ENCODE measurements at places on chromosomes 2 and 18.

DNA sequence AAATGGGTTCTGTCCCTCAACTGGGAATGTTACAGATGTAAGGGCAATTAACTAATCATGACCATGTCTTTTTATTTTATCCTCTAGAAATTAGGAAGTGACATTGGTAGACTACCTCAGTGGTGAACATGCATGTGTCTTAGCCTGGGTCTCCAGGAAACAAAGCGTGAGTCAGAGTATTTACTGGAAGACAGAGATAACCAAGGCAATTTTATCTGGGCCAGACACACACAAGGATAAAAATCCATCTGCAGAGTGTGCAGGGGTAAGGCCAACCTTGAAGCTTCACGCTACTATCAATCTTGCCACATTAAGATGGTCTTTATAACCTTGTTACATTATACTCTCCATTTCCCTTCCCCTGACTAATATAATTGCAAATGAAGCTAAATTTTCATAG is 487.5 kb downstream of the SUCLG1 start:
- DNase-seq = no peak

- no peak for DNase-seq
Measured at GRCh38 chr2:174704061-174704460, 60.2 kb downstream of the CHRNA1 start.

DNA sequence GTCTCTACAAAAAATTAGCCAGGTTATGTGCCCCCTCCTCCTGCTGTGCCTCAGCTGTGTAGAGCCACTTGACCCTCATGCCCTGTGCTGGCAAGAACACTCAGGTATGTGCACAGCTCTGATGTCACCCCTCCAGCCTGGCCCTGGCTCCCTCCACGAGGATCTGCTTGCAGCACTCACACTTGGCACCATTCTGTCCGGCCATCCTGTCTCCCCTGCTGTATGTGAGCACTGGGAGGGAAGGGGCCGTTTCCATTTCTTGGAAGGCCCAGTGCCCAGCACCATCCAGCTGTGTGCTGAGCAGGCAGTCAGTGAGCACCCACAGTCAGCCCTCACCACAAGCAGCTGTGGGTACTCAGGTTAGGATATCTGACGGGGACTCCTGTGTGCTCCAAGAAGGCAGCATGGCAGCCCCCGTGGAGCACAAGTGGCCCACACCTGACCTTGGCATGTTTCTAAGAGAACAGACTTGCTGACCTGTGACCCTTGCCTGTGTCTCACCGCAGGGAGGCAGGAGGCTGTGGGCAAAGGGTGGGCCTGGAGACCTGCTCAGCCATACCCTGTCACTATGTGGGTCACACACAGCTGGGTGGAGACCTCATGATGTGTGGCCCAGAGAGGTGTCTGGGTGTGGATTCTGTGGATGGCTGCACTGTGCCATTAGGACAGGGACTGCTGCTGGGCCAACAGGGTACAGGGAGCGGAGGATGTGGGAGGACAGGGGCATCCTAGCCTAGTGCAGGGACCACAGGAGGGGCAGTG is 31.5 kb downstream of the USP34 start:
- no peak for DNase-seq

- DNase-seq = no peak
Measured at GRCh38 chr18:63773551-63773950, 1.7 kb upstream of the SERPINB7 start.

GRCh38 chr18:48113691-48114090 is 183.2 kb upstream of the SMAD2 start:
- no peak for DNase-seq

- DNase-seq = no peak
Measured at GRCh38 chr2:7572450-7572849, 655.2 kb downstream of the RNF144A start.

- DNase-seq = peak; percentile 35
Measured at GRCh38 chr2:150889141-150889540, 372.5 kb downstream of the RBM43 start.

GRCh38 chr2:147636238-147636882 is 208.5 kb upstream of the ACVR2A start:
- DNase-seq = peak; percentile 19

GRCh38 chr2:26299471-26300101 is 46.4 kb upstream of the SELENOI start:
- DNase-seq = peak; percentile 35

DNA sequence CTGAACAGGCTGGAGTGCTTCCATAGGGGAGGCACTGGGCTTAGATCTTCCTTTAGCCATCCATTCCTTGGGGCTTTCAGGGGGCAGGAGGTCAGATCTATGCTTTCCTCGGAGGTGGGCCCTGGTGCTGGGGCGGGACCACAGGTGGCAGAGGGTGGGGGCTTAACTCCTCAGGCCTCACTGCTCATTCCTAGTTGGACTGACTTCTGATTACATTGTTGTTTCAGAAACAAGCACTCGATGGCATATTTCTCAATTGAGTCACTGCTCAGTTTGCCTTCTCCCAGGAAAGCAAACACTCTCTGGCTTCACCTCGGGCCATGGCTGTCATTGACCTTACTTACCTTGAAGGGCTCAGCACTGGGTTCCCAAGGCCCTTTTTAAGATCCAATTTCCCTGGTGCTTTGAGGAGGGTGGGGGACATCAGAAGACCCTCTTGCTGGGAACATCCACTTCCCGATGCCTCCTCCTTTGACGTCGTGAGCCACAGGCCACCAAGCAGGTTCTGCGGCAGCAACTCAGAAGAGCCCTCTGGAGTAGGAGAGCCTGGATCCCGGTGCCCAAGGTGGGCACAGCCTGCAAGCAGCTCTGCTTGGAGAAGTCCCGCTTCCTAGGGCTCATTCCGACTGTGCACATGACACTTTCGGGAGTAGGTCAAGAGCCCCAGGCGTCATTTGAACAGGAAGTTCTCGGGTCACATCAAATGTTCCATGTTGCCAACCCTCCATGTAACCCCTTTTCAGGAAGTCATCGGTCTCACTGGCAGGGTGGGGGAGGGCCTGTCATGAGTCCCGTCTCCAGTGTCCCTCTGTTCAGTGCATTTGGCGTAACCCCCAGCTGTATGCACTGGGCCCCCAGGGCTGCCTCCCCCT is 40.6 kb downstream of the SDC1 start:
- DNase-seq = no peak

DNA sequence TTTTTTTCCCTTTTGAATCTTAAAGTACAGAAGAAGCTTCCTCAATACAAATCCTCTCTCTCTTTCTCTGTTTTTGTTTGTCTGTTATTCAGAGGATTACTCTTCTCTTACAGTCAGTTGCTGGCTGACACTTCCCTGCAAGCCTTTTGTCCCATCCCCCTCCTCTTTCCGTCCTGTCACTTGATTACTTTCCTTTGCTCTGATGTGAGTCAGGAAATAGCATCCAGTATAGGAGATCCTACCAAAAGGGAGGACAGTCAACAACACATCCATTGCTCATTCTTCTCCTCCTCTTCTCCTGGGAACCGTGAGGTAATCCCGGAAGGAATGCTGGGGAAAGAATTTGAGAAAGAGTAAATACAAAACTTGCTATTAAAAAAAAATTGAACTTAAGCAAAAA is 79.3 kb upstream of the SCN7A start:
- no peak for DNase-seq

DNA sequence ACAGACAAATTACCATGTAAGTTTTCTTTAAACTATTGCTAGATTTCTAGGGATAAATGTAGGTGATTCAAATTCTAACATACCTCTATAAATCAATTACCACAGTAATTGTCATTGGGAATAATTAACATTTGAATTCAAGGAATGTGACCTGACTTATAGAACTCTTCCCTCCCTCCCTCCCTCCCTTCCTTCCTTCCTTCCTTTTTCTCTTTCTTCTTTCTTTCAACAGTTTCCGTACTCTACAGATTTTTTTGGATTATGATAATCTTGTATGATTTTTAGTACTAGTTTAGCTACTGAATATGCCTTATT is 18.2 kb upstream of the FTCDNL1 start:
- DNase-seq = no peak

DNA sequence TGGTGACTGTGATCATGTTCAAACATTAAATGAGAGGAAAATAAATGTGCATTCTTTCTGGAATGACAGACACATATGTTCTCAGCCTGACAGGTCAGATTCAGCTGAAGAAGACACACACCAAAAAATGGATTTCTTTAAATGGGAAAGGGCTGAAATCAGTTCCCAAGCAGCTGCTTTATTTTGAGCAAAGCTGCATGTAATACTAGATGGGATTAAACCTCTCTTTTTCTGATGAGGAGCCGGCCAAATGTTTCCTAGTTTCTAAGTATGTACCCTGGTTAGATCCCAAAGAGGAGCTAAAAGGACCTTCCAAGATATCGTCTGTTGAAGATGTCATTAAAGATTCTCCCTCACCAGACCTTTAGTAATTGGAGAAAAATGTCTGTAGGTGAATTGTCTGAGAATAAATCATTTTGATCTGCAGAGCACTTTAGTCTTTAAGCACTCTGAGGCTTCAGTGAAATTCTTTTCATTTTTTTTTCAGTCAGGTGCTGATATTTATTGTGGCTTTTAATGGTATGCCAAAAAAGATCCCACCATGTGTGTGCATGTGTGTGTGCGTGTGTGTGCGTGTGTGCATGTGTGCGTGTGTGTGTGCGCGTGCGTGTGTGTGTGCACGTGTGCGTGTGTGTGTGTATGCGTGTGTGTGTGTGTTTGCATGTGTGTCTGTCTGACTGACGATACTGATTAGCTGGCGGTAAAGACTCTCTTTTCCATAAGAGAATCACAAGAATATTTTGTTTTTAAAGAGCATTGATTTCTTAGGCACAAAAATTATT is 175.8 kb downstream of the IRS1 start:
- DNase-seq = no peak

DNA sequence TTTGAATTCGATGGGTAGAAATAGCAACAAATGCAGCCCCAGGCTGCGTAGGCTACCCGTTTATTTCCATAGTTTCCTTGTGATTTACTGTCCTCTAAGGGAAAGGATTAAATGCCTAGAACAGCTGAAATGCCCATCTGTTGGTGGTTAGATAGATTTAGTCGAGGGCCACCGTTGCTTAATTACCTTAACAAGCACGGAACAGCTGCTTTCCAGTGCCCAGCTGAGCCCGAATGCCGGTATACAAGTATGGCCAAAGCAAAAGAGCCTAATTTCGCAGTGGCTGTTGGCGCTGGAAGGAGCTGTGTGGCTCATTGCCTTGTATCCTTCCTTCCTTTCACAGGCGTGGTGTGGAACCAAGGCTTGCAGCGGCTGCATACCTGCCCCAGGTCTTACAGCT is 109.1 kb downstream of the CABLES1 start:
- no peak for DNase-seq

- no peak for DNase-seq
Measured at GRCh38 chr2:170770008-170770605, at the start of gene ERICH2. Gene ERICH2 (plus strand): TSS chr2:170770378. CDS start chr2:170770682, 304 bp downstream.

- no peak for DNase-seq
Measured at GRCh38 chr2:235030126-235030525, 78.3 kb downstream of the SH3BP4 start.

DNA sequence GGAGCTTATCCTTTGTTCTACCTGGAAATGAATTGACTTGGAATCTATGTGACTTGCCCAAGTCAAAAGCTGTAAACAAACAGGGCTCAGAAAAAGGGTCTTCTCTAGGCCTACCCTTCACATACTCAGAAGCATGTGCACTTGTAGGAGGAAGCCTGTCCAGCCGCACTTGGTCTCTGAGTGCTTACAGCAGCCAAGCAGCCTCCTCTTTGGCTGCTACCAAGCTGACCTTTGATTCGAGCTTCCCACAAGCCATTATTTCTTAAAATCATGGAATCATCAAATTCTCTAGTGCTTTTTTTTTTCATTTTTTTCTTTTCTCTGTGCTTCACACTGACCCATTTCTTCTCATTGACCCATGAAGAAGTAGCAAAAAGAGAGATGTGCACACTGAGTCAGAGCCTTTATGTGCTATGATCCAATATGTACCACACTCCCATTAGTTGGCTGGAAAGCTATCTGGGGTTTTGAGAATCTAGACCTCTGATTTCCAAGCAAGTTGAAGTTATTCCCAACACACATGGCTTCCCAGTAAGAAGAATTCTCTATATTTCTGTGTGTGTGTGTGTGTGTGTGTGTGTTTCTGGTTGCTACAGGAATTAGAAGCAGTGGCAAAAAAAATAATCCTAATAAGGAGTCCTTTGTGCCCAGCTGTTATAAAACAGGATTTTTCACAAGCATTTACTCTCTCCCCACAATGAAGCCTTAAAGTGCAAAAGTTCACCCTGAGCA is 550.3 kb upstream of the TNP1 start:
- no peak for DNase-seq

DNA sequence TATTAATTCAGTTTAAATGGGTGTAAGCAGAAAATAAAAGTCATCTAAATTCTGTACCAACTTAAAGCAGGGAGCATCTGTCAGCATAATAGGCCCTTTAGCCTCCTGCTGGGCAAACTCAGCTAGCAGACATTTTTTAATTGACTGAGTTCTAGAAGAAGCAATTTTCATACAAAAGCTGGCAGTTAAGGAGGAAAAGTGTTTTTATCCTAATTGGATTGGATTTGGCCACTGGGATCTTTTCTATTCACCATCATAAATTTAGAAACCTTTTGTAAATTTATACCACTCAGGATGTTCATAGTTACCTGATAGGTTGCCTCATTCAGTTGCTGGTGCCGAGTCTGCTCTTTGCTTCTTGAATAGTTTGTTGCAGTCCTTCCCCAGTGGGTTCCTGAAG is 262.7 kb upstream of the FSIP2 start:
- no peak for DNase-seq

DNA sequence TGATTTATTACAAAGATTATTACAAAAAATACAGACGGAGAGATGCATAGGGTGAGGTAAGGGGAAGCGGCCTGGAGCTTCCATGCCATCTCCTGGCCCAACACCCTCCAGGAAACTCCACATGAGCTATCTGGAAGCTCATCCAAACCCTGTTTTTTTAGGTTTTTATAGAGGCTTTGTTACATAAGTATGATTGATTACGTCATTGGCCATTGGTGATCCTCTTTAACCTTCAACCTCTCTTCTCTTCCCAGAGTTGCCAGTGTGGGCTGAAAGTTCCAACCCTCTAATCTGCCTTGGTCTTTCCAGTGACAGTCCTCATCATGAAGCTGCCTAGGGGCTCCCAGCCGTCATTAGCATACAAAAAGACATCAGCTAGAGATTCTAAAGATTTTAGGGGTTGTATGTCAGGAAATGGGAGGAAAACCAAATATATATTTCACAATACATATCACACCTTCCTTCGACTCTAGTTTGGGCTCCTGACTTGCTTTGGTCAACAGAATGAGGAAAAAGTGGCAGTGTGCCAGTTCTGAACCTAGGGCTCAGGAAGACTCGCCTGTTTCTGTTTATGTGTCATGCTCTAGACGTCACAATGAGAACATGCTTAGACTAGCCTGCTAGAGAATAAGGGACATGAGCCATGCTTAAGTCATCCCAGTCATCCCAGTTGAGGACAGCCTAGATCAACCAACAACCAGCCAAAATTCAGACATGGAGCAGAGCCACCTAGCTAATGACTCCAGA is 54.1 kb downstream of the ETAA1 start:
- DNase-seq = no peak
